ENCODE measurements at places on chromosomes 6 and 20.

DNA sequence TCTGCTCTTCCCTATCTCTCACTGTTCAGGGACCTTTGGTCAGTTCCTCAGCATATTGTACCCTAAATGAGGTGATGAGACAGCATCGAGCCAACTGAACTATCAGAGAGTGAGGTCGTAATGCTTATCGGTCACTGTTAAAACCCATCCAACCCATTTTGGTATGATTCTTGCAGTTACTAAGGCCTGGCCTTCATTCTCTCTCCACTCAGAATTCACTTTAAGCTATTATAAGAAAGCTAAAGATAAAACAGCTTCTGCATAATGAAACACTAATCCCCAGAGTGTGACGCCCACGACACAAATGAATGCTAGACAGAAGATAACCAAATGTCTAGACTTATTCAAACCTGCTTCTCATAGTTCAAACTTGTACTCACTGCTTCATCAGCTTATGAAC, 175.8 kb downstream of the GMPR start:
- no peaks in the 10 kb centered on the region for H3K27me3 ChIP-seq
- H3K4me1 ChIP-seq, result peaks cover 55% of the 10 kb centered on the region
- peak overlapping the region; percentile 98 for H3K27ac ChIP-seq
- ATAC-seq, result peak; percentile 84
- peak overlapping the region; percentile 60 for H3K4me3 ChIP-seq

DNA sequence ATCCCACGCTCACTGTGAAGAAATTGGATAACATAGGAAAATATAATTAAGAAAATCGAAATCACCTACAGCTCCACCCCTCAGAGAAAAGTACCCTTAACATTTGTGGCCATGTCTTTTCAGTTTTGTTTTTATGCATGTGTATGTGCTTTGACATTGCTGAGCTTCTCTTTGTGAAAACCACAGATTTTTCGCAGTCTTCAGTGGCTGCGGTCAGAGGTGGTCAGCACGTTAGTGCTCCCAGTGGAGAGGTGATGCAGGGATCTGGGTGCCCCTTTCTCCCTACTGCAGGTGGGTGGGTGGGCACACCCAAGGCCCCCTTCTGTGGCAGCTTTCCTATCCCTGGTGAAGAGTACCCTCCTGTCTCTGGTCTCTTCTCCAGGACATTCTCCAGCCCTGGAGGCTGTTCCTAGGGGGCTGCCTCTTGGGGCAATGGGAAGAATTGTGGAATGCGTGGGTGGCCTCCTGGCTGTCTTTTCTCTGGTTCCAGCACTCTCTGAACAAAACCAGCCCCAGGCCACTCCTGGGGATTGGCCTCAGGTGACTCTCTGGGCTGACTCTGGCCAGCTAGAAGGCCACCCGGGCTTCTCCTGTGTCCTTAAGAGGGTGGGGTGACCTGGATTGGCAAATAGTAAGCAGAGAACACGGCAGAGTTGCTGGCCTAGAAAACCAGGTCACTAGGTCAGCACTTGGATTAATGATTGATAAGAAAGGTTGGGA, 49.8 kb upstream of the FANCE start:
- peaks cover 17% of the 10 kb centered on the region for H3K36me3 ChIP-seq
- H3K4me3 ChIP-seq, result no peak overlapping the region
- peaks cover 18% of the 10 kb centered on the region for H3K4me1 ChIP-seq
- peak overlapping the region; percentile 13 for H3K27ac ChIP-seq

- no peak overlapping the region for H3K27ac ChIP-seq
- peaks cover 11% of the 10 kb centered on the region for H3K27me3 ChIP-seq
- ATAC-seq, result no peak
These were observed 133.5 kb upstream of the CLDN20 start for GRCh38 chr6:155130161-155130853.

DNA sequence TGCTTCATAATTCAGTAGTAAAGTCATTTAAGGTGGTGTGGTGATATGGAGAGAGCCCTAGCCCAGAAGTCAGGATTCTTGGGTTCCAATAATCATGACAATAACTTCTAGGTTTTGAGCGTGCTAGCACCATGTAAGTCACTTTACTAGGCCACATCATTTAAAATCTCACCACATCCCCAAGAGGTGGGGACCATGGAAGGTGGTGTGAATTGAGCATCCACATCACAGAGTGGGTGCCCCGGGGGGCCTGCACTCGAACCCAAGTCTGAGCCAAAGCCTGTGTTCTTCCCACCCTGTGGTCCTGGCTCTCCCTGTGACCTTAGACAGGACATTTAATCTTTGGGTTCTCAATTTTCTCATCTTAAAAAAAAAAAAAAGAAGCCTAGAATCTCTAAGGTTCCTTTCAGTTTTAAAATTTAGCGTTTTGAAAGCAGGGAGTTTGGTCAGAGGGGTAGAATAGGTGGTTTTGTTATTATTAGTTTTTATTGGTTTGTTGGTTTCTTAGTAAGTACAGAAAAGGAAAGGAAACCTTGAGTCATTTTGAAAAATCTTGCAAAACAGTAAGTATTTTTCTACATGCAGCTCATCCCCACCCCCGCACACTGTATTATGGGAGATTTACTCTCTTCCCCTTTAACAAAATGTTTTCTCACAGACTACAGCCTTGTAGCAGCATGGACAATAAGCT, 26.4 kb downstream of the ARMC2 start:
- H3K4me1 ChIP-seq, result peaks cover 39% of the 10 kb centered on the region
- H3K27me3 ChIP-seq, result no peaks in the 10 kb centered on the region
- H3K27ac ChIP-seq, result peak overlapping the region; percentile 50
- peak; percentile 90 for ATAC-seq
- peaks cover 23% of the 10 kb centered on the region for H3K36me3 ChIP-seq

- peaks cover 7% of the 10 kb centered on the region for H3K36me3 ChIP-seq
- H3K27me3 ChIP-seq, result no peaks in the 10 kb centered on the region
- no peak overlapping the region for H3K4me3 ChIP-seq
- no peak overlapping the region for H3K27ac ChIP-seq
- no peak for ATAC-seq
These were observed 50.5 kb downstream of the CBFA2T2 start for GRCh38 chr20:33540427-33540826.

GRCh38 chr20:44025756-44026155, 111.1 kb downstream of the TOX2 start:
- peaks cover 13% of the 10 kb centered on the region for H3K27me3 ChIP-seq
- H3K4me1 ChIP-seq, result peaks cover 6% of the 10 kb centered on the region
- H3K27ac ChIP-seq, result no peak overlapping the region
- H3K4me3 ChIP-seq, result no peak overlapping the region
- no peak for ATAC-seq

DNA sequence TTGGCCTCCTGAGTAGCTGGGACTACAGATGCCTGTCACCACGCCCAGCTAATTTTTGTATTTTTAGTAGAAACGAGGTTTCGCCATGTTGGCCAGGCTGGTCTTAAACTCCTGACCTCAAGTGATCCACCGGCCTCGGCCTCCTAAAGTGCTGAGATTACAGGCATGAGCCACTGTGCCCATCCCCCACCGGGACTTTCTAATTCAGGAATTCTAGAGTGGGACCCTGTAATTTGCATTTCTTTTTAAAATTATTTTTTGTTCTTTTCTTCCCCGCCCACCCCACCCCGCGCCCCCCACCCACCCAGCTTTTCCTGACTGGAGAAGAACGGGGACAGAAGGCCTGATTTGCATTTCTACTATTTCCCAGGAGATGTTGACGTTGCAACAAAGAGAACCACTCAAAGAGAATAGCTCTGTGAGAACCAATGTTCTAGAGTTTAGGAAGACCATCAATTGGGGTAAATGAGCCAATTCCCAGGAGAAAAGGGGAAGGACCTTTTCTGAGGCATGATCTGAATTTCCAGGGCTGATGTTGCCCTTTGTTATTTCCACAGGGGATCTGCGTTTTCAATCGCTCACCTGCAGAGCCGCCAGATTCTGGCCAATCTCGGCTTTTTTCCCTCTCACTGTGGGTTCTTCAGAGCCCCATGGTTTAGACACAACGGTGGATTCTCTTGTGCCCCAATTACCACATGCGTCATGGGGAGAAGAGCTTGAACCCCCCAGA, 33.2 kb upstream of the TFAP2C start:
- H3K27ac ChIP-seq, result no peak overlapping the region
- no peak for ATAC-seq
- no peaks in the 10 kb centered on the region for H3K27me3 ChIP-seq
- no peak overlapping the region for H3K4me3 ChIP-seq

- peak; percentile 80 for ATAC-seq
- peak overlapping the region; percentile 100 for H3K27ac ChIP-seq
- H3K4me3 ChIP-seq, result peak overlapping the region; percentile 87
- no peaks in the 10 kb centered on the region for H3K27me3 ChIP-seq
These were observed 28.9 kb upstream of the CCR6 start for GRCh38 chr6:167093922-167094432.

GRCh38 chr6:16933532-16933931, 168.3 kb upstream of the STMND1 start:
- no peak overlapping the region for H3K27ac ChIP-seq
- no peaks in the 10 kb centered on the region for H3K4me1 ChIP-seq
- ATAC-seq, result no peak
- no peaks in the 10 kb centered on the region for H3K27me3 ChIP-seq

GRCh38 chr6:24859608-24860200, 61.0 kb upstream of the ARMH2 start:
- H3K27ac ChIP-seq, result peak overlapping the region; percentile 86
- peaks cover 50% of the 10 kb centered on the region for H3K36me3 ChIP-seq
- ATAC-seq, result no peak
- H3K4me3 ChIP-seq, result no peak overlapping the region

GRCh38 chr20:34532320-34532719, 16.1 kb downstream of the DYNLRB1 start:
- peaks cover 11% of the 10 kb centered on the region for H3K4me1 ChIP-seq
- H3K27ac ChIP-seq, result no peak overlapping the region
- H3K36me3 ChIP-seq, result peaks cover 44% of the 10 kb centered on the region
- H3K27me3 ChIP-seq, result no peaks in the 10 kb centered on the region
- no peak overlapping the region for H3K4me3 ChIP-seq

- H3K4me1 ChIP-seq, result no peaks in the 10 kb centered on the region
- ATAC-seq, result no peak
- no peaks in the 10 kb centered on the region for H3K27me3 ChIP-seq
These were observed 1132.5 kb upstream of the MAP3K7 start for GRCh38 chr6:91719414-91719813.

GRCh38 chr20:49713753-49714712, at the start of gene B4GALT5:
Gene B4GALT5, minus strand, starts transcription at chr20:49713878. Its CDS starts 188 bp downstream, at chr20:49713690.
- H3K4me3 ChIP-seq, result peak within 1 kb of the TSS; percentile 88
- peaks cover 7% of the 10 kb centered on the region for H3K36me3 ChIP-seq
- no peaks in the 10 kb centered on the region for H3K27me3 ChIP-seq
- peak; percentile 92 for ATAC-seq
- peaks cover 49% of the 10 kb centered on the region for H3K4me1 ChIP-seq
- peak within 1 kb of the TSS; percentile 88 for H3K27ac ChIP-seq

GRCh38 chr6:148328876-148329555, 13.6 kb upstream of the SASH1 start:
- H3K27me3 ChIP-seq, result peaks cover 42% of the 10 kb centered on the region
- no peak overlapping the region for H3K27ac ChIP-seq
- ATAC-seq, result no peak
- no peaks in the 10 kb centered on the region for H3K36me3 ChIP-seq

DNA sequence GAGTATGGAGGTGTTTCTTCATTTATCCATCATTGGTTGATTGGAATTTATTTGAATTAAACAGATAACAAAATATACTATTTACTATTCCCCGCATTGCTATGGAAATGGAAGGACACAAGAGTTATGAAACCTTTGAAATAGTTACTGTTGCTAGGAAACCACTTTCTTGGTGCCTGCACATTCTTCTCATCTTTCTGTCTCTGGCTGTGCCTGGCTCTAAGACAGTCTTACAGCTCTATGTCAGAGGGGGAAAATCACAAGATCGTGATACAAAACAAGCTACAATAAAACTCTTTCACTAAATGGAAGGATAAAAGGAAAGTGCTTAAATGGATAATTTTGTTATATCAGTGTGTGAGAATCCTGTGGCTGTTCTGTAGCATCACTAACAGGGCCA, 453.0 kb downstream of the LMBRD1 start:
- no peak overlapping the region for H3K4me3 ChIP-seq
- no peaks in the 10 kb centered on the region for H3K36me3 ChIP-seq
- no peak for ATAC-seq

- ATAC-seq, result no peak
- no peaks in the 10 kb centered on the region for H3K36me3 ChIP-seq
- no peak overlapping the region for H3K4me3 ChIP-seq
- no peaks in the 10 kb centered on the region for H3K4me1 ChIP-seq
These were observed 98.5 kb downstream of the TFAP2A start for GRCh38 chr6:10316373-10316721.

- peaks cover 16% of the 10 kb centered on the region for H3K27me3 ChIP-seq
- no peak overlapping the region for H3K4me3 ChIP-seq
- no peak overlapping the region for H3K27ac ChIP-seq
- ATAC-seq, result no peak
- H3K4me1 ChIP-seq, result no peaks in the 10 kb centered on the region
- H3K36me3 ChIP-seq, result no peaks in the 10 kb centered on the region
These were observed 692.0 kb downstream of the DHX35 start for GRCh38 chr20:39654171-39654570.

DNA sequence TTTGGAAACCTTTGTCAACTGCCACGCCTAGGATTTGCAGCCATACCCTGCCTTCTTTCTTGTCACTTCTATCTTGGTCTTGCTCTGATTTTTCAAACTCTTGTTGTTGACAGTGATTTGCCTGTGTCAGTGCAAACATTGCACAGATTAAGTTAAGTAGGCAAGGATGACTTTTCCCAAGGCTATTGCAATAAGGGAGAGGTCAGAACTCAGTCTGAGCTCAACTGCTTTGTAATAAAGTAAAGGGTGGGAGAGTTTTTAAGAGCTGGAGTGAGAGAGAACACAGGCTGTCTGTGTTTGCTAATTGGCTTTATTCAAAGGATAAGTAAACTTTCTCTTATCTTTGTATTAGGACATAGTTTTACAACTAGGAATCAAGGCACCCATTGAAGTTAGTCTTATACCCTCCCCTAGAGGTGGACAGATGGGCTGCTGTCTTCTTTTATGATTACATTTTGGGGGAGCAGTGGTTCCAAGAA, 448.6 kb downstream of the PHF3 start:
- H3K4me3 ChIP-seq, result no peak overlapping the region
- H3K27ac ChIP-seq, result no peak overlapping the region
- H3K27me3 ChIP-seq, result no peaks in the 10 kb centered on the region
- H3K4me1 ChIP-seq, result no peaks in the 10 kb centered on the region
- no peaks in the 10 kb centered on the region for H3K36me3 ChIP-seq
- ATAC-seq, result no peak

GRCh38 chr6:90494067-90494780, 92.6 kb downstream of the MAP3K7 start:
- H3K4me3 ChIP-seq, result no peak overlapping the region
- ATAC-seq, result no peak
- no peak overlapping the region for H3K27ac ChIP-seq
- H3K36me3 ChIP-seq, result no peaks in the 10 kb centered on the region

- ATAC-seq, result no peak
- H3K36me3 ChIP-seq, result no peaks in the 10 kb centered on the region
- no peak overlapping the region for H3K4me3 ChIP-seq
- no peak overlapping the region for H3K27ac ChIP-seq
- no peaks in the 10 kb centered on the region for H3K27me3 ChIP-seq
These were observed 191.0 kb downstream of the BACH2 start for GRCh38 chr6:90105506-90106170.

DNA sequence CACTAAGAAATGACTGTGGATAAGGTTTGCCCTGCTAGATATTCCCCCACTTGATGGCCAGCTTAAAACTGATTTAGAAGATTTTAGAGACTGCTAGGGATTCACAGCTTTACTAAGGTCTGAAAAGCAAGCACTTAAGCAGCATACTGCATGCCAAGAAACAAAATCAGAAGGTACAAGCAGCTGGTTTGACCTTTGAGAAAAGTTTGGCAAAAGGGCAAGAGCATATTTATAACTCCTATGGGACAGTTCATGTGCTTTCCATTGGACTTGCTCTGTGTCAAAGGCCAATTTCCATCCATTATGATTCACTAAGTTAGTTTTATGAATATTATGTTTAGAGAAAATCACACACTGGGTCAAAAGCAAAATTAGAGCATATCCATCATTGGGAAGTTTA, 402.8 kb downstream of the PKHD1 start:
- no peaks in the 10 kb centered on the region for H3K4me1 ChIP-seq
- no peak overlapping the region for H3K27ac ChIP-seq
- no peak overlapping the region for H3K4me3 ChIP-seq
- H3K36me3 ChIP-seq, result no peaks in the 10 kb centered on the region
